ENCODE measurements at places on chromosomes 5 and 9.

GRCh38 chr9:33750307-33750838, 45.0 kb upstream of the PRSS3 start:
- DNase-seq: no peak

DNA sequence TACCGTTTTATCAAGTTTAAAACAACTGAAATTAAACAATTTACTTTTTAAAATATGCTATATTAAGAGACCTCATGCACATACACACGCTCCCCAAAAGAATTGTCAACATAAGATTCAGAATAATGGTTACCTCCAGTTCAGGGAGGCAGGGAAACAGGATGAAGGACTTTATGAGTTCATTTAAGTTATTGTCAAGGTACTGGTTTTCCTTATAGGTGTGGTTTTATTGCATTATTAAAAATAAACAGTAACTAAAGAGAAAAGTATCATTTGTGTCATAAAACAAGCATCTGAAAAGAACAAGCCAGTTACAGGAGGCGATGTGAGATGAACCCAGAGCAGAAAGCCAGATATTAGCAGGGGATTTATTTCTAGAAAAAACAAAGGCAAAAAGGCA, 2376.7 kb downstream of the MAT2B start:
- DNase-seq: no peak

GRCh38 chr5:10663489-10664179, 97.4 kb downstream of the DAP start:
- DNase-seq: no peak

DNA sequence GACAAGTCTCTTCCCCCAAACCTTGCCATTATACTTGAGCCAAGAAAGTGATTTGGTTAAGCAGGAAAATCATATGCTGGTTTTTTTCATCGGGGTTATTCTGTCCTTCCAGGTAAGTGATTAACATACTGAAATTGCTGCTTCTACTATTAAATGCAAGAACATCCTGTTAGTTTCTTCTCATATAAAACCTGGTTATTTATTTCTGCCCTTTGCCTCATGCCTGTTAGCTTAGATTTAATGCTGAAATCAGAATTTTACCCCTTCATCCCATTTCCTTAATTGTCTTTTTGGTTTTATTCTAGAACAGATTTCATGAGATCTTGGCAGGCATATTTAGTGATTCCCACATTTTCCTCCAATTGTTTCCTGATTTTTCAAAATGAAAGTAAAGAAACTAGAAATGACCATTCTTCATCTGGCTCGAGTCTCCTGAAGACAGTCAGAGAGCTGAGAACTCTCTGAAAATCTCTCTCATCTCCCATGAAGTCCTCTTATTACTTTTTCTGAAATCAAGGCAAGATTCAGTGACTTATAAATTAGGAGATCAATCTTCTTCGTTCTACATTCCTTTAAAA, 132.9 kb downstream of the NFIB start:
- no peak for DNase-seq

GRCh38 chr9:114296338-114296737, 26.6 kb upstream of the ORM1 start:
- no peak for DNase-seq

- DNase-seq: peak; percentile 20
These were observed 14.2 kb upstream of the AGGF1 start for GRCh38 chr5:77015938-77016569.

GRCh38 chr5:32098890-32099310, 75.2 kb downstream of the GOLPH3 start:
- DNase-seq: no peak

DNA sequence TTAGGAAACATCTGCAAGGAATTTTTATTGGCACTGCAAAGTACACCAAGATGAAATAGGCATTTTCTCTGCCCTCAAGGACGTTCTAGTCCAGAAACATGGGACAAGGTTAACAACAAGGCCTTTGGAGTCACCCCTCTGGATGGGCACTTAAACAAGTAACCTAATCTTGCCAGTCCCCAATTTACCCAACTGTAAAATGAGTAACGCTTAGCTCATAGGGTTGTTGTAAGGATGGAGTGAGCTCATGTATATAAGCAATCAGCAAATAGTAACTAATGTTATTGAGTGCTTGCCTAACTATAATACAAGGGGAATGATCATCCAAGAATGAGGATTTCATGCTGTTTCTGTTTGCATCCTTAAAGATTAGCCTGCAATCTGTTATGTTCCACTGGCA, 189.3 kb downstream of the PAPPA start:
- no peak for DNase-seq

DNA sequence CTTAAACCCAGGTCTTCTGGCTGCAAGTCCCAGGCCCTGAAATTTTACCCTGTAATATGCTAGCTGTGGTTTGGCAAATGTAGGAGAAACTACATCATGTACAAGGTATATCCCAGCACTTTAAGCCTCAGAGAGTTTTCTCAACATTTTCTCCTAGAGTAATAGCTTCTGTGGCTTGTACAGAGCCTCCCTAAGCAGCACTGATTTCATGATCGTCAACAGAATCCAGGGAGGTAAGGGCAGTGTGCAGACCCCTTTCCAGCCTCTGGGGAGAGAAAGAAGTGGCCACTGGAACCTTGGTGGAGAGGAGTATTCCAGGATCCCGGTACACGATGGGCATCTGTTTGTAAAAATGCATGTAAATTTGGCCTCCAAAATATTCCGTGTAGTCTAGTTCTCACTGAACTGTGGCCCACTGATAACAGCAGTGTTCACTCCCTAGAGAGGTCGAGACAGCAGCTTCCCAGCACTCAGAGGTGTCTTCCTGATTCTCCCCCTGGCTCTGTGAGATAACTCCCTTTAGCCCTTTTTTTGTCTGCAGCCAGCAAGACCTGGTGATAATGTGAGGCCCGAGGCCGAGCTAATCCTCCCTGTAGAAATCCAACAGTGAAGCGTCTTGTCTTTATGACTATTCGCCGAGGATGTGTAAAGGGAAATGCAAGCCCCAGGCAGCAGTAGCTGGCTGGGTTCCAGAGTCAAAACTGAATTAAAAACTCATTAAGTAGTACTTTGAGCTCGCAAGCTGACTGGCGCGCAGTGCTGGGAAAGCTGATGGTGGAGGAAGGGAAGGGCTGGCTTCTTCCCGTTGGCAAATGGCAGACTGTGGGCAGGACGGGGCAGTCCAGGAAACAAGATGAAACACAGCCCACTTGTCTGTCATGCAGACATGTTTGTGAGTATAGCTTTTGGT, 59.0 kb downstream of the MAP1B start:
- peak; percentile 64 for DNase-seq

DNA sequence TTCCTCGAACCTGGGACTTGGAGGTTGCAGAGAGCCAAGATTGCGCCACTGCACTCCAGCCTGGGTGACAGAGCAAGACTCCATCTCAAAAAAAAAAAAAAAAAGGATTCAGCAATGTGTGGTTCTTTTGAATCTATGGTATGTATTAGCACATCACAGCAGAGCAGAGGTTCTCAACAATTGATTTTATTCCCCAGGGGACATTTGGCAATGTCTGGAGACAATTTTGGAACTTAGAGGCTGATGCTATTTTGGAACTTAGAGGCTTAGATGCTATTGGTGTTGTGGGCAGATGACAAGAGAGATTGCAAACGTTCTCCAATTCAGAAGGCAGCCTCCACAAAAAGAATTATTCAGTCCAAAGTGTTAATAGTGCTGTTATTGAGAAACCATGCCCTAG, 115.2 kb downstream of the TMC1 start:
- DNase-seq: no peak

DNA sequence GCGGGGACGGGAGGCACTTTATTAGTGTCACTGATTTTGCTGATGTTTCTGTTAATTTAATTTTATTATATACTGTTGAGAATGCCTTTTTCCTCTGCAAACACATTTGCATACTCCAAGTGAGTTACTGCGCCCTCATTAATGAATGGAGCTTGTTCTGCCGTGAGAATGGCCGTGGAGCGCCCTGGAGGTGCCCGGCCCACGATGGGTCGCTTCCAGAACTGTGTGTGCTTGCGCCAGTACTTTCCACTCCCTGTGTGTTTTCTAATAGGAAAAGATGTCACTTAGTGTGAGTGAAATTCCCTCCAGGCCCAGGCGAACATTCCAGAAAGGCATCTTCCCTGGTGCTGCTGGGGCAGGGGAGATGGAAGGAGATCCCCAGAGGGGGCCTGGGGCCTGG, 30.1 kb downstream of the NDUFS6 start:
- DNase-seq: no peak

GRCh38 chr5:21919414-21920022, 933.6 kb downstream of the CDH12 start:
- no peak for DNase-seq

DNA sequence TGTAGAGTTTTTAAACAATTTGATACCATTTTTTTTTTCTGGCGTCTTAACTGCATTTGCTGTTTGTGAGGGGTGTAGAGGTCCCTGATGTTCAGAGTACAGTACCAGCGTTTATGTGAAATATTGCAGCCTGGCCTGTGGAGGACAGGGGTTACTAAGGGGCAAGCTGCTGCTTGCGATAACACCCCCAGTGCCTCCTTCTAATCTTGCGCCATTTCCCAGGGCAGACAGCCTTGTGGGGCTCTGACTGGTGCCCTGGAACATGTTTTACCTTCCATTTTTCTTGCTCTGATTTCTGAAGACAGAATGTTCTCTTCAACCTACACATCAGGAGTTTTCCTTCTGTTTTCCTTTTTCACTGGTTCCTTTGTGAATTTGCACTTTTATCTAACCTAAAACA, 142.9 kb downstream of the DOCK8 start:
- no peak for DNase-seq

DNA sequence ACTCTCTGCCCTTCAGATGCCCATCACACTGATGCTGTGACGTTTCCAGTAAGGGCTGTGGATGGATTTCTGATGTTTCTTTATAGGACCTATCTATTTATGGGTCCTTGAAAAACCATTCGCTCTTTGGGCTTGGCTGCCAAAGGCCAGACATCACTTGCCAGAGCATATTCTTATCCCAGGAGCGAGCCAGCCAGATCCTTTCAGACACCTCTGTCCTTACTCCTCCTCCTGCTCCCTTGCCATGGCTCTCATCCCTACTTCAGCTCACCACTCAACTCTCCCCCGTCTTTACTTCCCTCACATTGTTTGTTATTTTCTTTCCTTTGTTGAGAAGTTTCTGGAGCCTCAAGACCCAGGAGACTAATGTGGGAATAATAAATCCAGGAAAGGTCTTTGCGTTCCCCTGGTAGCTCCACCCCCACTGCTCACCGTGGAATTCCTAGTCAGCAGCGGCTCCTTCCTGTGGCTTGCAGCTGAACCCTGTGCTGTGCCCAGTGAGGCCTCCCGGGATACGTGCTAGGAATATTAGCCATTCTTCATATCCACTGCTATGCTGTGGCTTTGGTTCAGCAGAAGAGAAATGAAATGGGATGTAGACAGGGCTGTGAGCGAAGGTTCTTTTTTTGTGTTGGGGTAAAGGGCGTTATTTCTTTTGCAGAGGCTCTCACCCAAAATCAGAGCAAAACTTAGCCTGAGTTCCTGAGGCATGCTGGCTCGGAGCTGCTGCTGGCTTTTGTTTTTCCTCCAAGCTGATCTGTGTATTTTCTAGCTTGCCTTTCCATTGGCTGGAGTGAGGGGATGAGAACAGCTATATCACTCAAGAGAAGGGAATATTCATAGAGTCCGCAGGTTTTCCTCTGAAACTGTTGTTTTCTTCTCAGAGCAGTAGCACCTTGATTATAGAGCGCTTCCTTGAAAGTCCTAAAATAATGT, 171.1 kb downstream of the SAXO1 start:
- DNase-seq: no peak

GRCh38 chr9:128193469-128194096, 2.2 kb upstream of the CIZ1 start:
- no peak for DNase-seq

DNA sequence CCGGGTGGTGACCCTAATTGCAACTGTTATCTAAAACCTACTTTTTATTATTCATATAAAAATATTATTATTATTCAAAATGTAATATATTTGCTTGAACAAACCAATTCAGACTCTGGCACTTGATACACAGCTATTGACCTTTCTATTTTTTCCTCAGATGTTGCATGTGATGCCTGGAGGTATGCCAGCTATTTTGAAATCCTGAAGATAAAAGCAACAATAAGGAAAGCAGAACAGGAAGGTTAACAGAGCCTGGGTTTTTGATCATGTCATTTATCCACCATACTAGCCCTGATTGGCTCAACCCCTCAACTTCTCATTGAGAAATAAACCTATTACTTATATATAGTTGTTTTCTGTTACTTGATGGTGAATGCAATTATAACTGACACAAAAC, 340.9 kb upstream of the KIF2A start:
- DNase-seq: no peak

DNA sequence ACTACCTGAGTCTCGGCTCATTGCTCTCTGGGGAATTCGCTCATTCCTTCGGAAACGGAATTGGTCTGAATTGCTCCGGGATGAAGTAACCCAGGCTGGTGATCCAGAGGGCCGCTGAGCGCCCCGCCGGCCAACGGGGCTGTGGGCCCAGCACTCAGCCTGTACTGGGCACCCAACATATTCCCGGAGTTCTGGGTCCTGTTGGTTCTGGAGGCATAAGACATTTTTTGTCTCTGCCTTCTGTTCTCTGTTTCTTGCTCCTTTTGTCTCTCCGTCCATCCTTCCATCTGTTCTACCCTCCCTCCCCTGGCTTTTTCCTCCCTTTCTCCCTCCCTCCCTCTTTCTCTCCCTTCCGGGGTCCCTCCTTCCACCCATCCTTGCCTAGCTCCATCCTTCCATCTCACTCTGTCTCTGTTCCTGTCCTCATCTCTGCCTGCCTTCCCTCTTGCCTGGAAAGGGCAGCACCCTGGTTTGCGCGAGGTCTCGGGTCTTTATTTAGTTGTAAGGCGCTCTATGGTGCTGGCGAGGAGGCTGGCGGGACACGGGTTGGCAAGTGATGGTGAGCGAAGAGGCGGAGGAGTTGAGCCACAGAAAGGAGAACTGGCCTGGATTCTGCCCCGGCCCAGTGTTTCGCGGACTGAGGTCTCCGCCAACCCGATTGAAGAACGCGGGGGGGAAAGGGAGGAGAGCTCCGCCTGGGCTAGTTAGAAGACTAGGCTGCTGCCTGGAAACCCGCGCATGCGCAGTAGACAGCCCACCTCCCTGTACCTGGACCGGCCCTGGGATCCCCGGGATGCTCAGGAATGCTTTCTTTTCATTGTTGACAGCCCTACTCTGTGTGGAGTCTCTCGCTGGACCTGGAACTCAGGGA, 1468.0 kb downstream of the FOXD4L5 start:
- no peak for DNase-seq
